ENCODE measurements at places on chromosomes 7 and 10.

- DNase-seq, result no peak
Measured at GRCh38 chr7:37282927-37283326, 165.7 kb downstream of the ELMO1 start.

DNA sequence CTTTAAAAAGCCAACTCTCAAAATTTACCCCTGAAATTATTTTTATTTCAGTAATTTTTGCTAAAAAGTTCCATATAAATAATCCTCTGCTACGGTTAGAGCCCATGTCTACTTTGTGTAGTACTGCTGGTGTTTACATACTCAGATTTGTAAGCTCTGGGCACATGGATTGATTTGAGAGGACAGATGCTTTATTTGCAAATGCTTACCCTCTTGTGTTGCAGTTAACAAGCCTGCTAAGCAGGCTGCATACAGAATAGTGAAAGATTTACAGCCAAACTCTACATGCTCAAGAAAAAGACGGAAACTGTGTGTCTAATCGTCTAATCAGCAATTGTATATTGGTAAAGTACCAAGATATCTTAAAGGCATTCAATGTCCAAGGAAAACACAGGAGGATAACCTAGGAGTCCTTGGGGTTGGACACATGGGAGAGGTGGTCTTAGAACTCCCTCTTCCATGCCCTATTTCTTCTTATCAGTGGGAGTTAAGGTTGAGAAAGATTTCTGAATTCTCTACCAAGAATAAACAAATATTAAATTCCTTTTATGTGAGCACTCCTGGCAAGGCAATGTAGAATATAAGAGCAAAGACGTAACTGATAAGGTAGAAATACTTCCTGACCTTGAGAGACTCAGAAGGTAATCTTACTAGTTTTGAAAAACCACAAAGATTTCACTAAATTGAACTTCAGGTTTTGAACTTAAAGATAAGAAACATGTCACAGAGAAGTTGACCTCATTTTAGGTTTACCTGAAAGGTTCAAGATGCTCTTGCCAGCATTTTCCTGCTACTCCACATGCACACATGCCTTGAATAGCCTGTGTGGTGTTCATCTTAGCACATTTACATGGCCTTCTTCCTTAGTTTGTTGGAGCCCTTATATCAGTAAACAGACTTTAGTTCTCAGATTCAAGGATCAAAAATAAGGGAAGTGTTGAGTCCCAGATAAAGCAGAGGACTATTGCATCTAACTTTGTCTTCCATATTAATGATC is 1216.5 kb downstream of the SORCS3 start:
- DNase-seq, result no peak

GRCh38 chr10:5563991-5564536 is 39.3 kb downstream of the CALML3 start:
- DNase-seq, result no peak

DNA sequence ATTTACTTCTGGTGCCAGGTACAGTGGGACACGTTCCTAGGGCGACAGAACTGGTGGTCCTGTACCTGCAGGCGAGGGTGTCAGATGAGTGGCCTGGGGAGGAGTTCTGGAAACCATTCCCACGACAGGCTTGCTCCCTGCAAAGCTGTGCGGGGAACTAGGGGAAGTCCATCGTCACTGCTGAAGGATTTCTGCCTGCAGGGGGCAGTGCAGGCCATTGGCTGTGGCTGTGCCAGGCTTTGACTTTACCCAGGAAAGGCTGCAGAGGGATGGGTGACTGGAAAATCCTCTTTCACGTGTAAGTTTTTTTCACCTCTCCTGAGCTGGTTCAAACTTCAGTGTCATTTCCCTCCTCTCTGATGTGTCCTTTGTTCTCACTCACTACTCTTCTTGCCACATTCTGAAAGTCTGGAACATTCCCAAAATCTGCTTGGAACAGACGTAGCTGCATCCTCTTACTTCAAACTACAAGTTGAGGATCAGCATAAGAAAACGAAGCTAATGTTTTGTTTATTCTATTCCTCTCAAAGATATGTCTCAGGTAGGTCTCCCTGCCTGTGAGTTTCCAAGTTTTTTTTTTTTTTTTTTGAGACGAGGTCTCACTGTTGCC is 126.5 kb downstream of the SH2D4B start:
- DNase-seq, result peak; percentile 56

DNA sequence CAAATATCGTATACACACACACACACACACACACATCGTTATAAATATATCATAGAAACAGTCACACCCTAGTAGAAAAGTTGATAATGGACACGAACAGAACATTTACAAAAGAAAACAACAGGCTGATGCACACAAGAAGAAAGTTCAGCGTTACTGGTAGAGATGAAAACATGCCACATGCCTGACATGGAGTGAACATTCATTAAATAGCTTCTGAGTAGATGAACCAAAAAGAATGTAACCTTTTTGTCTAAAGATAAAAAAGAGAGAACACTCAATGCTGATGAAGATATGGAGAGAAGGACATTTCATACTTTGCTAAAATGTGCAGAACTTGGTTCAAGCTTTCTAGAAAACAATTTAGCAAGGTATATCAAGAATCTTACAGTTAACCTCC is 173.4 kb upstream of the KLF14 start:
- no peak for DNase-seq

GRCh38 chr10:72746426-72747363 is 54.8 kb downstream of the MCU start:
- no peak for DNase-seq

DNA sequence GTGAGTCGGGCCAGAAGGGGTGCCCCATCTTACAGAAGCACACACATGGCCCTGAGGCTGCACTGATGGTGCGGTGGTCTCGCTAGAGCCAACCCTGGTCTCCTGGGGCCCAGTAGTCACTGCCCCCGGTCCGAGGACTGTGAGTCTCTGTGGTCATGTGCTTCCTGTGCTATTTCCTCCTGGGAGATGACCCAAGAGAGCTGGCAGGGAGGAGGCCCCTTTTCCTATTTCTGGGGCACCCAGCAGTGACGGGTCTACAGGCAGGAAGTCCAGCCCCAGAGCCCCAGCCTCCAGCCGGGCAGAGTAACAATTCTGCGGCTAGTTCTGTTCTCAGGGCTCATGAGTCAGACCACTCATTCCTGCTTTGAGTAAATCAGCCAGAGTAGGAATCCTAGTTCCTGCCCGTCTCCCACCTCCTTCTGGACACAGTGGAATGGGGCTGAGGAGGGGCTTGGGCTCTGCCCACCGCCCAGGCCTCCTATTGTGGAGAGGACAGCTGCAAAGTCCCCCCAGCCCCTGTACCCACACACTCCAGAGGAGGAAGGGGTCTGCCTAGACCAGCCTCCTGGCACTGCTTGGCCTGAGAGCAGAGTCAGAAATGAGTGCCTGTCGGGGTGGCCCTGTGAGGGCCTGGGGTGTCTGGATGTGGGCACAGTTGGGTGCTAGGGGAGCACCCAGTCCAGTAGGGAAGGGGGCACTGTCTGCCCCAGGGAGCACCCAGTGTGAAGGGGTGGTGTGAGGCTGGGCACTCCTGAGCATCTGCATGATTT is 80.5 kb upstream of the PPIF start:
- peak; percentile 79 for DNase-seq

- no peak for DNase-seq
Measured at GRCh38 chr7:83204715-83205114, 42.0 kb upstream of the PCLO start.

DNA sequence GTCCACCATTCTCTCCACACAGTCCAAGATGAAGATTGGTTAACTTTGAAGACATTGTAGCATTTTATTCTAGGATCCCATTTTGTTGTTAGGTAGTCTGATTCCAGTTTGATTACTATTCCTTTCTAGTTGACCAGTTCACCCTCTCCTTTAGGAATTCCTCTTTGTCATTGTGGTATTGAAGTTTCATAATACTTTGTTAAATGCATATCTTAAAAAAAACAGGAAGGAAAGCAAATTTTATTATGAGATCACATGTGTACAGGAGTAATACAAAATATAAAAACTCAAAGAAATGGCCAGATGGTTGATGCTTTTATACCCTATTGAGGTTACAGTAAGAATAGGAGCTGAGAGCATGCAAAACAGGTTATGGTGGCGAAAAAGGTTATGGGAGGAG is 15.5 kb upstream of the SEMA3C start:
- DNase-seq, result no peak

- no peak for DNase-seq
Measured at GRCh38 chr10:85614566-85614965, 752.0 kb downstream of the GRID1 start.

- DNase-seq, result no peak
Measured at GRCh38 chr7:3066506-3066905, 22.8 kb upstream of the CARD11 start.

- DNase-seq, result no peak
Measured at GRCh38 chr10:16863766-16864165, 46.5 kb upstream of the RSU1 start.

GRCh38 chr10:96022739-96023138 is 20.6 kb upstream of the CCNJ start:
- no peak for DNase-seq

GRCh38 chr10:110751850-110752249 is 107.7 kb downstream of the RBM20 start:
- DNase-seq, result no peak

DNA sequence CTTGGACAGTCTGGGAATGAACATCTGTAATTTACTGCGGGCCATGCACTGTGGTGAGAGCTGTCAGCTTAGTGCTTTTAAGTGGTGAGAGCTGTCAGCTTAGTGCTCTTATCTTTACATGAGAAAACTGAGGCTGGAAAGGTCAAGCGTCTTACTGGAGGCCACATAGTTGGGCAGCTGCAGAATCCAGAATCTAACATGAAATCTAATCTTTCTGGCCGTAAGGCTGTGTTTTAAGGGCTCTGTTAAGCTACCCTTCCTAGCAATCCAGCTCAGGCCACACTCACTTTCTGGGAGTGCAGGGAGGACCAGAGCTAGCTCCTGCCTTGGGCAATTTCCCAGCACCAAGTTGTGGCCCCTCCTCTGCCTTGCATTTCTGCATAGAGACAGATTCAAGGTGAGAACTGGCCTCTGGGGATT is 70.2 kb downstream of the SORCS3 start:
- no peak for DNase-seq

- DNase-seq, result no peak
Measured at GRCh38 chr7:41732843-41733306, 30.0 kb upstream of the INHBA start.

GRCh38 chr7:98157761-98158160 is 51.1 kb downstream of the LMTK2 start:
- no peak for DNase-seq

DNA sequence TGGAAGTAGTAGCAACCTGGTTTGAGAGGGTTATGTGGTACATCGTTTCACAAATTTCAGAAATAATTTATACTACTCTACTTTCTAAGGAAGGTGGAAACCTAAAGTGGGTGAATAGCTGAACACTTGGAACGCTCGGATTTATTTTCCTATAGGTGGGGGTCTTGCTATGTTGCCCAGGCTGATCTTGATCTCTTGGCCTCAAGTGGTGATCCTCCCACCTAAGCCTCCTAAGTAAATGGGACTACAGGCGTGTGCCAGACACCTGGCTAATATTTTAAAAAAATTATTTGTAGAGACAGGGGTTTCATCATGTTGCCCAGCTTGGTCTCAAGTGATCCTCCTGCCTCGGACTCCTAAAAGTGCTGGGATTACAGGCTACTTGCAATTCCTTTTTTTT is 6.7 kb upstream of the KMT2E start:
- no peak for DNase-seq

GRCh38 chr10:621981-622740 is 67.3 kb downstream of the DIP2C start:
- no peak for DNase-seq

GRCh38 chr10:69757553-69758309 is 44.0 kb upstream of the COL13A1 start:
- no peak for DNase-seq

GRCh38 chr7:107596881-107597581 is 17.0 kb downstream of the BCAP29 start:
- no peak for DNase-seq

GRCh38 chr10:112526139-112526538 is 79.1 kb downstream of the VTI1A start:
- peak; percentile 19 for DNase-seq

DNA sequence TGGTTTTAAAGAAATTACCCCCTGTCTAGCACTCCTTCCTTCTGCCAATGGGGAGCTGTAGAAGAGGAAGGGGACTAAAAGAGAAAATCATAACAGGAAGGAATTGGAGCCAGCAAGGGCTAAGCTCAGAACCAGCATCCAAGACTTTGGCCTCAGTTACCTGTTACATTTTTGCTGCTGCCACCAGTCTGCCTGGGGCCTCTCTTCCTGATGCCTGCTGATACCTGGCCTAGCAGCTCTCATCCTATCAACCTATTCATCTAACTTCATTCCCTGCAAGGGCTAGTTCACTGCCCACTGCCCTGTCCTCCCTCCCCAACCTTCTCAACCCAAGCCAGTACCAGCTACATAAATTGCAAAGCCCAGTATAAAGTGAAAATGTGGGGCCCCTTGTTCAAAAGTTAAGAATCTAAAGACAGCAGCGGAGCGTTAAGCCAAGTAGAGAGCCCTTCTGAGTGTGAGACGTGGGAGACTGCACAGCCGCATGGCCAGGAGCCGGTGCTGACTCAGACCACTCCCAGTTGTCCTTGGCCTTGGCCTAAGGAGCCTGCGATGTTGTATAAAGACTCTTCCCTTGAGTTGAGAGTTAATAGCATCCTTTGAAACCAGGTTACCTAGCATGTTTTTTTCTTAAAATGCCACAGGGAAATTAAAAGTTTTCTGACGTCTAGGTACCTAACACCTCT is 13.2 kb upstream of the AOC1 start:
- no peak for DNase-seq

DNA sequence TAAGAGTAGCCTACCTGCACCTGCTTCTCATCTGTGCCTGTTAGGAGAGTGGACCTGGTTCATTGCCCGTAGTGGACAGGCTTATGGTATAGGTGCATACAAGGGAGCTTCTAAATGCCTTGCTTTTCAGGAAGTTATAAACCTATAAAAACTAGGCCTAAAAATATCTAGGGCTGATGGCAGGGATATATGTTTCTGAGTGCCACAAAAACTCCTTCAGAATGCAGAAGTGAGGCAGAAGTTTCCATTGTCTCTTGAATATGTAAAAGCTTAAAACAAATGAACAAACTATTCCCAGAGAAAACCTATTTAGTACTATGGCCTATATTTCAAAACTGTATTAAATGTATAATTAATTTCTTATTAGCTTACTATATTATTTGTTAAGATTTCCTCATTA is 91.8 kb downstream of the RNLS start:
- DNase-seq, result no peak

DNA sequence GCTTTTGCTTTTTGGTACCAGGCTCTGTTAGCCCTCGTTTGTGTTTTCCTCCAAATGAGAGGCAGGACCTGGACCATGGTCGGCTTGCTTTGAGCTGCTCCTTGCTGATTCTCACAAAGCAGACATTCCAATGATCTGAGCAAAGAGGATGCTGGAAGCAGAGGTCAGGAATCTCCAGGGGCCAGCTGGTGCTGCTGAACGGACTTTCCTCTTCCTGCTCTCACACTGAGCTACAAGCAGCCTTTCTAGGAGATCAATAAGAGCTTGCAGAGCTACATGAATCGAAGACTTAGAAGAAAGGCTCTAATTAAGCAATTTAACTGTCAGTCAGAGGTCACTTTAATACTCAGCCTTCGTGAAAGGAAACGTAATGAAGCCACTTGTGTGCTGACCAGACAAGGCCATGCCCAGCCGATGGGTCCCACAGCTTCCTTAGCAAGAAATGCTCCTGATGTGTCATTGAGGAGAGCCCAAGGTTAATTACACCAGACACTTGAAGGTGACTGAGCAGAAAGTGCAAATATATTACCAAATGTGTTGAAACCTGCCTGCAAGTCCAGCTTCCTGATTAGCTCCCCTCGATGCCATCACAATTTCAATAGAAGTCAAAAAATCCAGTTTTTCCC is 151.3 kb upstream of the RSU1 start:
- no peak for DNase-seq

All from GM13977 (cell line).